NK-92 treated with Interleukin-12 subunit alpha and Interleukin-12 subunit beta, amount 100 ng/mL, for 24 hours (cell line): ENCODE measurements at places on chromosomes 7 and 10.

- DNase-seq: no peak
These were observed 79.4 kb downstream of the MYL10 start for GRCh38 chr7:101549734-101550133.

DNA sequence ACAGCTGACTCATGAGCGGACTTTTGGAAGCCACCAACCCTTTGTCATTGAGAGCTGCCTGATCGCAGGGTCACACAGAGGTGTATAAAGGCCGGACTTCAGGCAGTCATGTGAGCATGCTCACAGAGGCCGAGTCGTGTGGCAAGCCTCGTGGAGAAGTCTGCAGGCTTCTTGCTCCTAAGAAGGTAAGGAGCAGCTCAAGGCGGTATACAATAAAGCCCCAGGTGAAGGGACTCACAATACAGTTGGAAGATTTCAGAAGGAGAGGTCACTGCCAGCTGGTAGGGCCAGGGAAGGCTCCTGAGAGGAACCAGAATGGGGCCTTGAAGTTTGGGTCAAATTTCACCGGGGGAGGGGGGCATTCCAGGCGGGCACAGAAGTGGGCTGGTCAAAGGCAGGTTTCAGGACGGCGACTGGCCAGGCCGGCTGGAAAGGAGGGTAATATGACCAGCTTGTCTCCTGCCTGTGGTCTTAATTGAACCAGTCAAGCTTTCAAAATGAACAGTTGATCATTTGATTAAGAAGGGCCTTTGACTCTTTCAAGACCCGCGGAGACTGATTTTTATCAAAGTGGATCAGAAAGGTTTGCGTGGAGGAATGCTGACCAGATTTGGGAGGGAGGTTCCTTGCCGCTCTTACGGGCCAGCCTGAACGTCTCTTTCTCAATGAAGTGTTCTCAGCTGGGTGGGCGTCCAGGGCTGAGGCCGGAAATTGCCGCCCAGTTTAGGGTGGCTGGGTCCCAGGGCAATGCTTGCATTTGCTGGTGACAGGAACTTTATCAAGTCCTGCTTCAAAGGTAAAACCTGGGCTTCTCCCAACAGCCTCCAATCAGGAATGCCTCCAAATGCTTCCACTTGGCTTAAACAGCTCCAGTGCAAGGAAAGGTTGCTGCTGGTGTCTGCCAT lies 178.6 kb downstream of the EMX2 start:
- DNase-seq: no peak

DNA sequence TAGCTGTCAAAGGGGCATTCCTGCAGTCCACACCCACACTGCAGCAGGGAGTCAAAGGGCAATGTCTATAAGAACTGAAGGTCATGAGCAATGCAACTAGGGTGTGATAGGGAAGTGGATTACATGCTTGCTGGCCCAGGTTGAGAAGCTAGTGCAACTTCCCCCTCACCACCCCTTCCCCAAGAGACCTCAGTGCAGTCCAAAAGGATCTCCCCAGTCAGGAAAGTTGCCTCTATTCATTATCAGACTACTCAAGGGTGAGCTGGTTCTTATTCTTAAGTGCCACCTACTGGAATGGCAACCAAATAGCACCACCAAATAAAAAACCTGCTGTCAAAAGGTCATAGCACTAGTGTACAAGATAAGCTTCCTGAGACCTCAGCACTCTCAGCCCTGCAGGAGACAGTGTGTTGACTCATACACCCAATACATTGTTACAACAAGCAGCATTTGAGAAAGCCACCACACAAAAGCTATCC lies 28.2 kb downstream of the MTERF1 start:
- DNase-seq: no peak

- no peak for DNase-seq
These were observed 557.4 kb downstream of the CALN1 start for GRCh38 chr7:71854546-71855397.

DNA sequence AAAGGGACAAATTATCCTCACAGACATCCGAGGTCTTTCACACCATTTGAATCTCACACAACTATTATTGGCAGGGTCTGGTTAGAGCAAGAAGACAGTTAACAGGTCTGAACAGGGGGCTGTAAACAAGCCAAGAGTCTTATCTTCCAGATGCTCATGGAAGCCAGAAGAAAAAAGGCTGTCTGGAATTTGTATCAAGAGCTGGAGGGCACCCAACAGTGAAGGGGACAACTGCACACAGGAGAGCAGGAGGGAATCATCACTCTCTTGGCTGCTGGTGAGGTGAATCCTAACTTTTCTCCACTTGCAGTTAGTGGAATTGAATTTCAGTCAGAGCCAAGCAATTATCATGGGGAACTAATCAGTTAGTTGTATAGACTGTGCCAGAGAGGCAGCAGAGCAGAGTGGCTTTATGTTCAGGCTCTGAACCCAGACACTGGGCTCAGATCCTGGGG lies 880.2 kb upstream of the AUTS2 start:
- DNase-seq: no peak

DNA sequence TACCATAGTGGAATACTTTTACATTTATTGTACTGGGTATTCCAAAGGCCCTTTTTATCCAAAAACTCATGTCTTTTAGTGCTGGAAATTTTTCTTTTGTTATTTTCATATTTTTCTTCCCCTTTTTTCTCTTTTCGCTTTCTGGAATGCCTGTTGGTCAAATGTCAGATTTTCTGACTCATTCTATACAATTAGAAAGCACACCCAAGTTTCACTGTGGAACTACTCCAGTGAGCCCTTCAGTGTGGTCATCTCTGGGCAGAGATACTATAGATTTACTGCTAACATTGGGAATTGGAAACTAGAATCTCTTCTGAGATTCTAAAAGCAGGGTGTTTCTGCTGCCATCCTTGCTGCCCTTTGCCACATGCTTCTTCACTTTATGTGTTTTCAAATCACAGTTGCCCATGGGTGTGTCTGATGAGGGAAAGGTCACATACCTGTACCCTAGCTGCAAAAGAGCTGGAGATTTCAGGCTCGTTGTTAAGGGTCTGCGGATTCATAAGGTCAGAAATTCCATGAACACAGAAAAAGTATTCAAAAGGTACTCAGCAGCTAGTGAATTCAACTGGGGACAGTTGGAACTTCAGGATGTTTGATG lies 5.6 kb upstream of the WASL start:
- DNase-seq: no peak

DNA sequence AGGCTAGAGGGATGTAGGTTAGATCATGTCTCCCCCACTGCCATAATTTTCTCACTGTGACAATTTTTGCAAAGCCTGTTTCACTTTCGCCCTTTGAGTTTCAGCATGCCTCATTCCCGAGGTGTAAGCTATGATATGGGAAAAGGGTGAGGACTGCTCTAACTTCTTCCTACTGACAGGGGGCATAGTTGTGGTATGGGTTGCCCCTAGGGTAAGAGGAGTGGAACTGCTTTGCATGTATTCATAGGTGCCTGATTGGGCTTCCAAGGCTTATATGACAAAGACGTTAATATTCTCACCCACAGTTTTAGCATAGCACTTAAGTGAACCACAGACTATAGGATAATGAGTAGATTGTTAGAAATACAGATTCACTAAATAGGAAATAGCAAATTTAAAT lies 148.7 kb downstream of the BBS9 start:
- no peak for DNase-seq

DNA sequence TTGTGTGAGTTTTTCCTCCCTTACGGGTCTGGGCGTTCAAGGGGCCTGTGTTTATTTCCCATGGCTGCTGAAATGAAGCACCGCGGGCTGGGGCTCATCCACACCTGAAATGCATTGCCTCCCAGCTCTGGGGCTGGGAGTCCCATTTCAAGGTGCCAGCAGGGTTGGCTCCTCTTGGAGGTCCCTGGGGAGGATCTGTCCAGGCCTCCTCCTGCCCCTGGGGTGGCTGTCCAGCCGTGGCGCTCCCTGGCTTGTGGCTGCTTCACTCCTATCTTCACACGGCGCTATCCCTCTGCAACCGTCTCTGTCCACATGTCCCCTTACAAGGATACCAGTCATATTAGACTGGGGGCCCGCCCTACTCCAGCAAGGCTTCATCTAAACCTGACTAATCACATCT lies 41.1 kb upstream of the CNPY1 start:
- DNase-seq: no peak

GRCh38 chr10:131387018-131387529 lies 75.6 kb upstream of the TCERG1L start:
- DNase-seq: no peak

GRCh38 chr7:158655931-158656441 lies 48.6 kb downstream of the NCAPG2 start:
- DNase-seq: no peak

DNA sequence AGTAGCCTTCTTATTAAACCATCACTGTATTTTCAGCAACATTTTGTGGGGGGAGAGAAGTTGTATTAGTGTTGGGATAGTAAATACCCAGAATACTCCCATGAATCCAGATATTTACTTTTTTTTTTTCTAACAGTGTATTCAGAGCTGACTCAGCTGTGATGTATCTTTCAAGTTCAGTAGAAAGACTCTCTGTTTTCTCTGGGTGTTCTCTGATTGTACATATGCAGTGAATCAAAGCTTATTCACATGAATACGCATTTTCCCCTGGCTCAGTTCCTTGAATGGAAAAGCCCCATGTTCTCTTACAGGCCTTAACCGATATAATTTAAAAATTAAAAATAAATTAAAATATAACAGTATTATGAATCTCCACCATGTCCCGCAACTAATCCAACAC lies 1.3 kb downstream of the TFPI2 start:
- no peak for DNase-seq

DNA sequence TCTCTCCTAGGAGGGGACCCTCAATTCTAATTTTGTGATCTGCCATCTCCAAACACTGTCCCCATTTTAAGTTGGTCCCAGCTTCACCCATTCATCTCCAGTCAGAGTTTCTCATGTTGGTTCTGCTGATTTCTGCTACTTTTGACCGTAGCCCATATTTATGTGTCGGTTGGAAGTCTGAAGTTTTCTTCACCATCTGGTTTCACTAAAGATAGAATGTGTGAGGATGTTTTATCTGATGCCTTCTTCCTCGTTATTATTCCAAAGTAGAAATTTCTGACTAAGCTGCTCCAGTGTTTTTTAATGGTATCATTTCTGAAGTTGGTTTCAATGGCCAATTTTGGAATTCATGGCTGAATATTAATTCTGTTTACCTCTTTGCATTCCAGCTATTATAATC lies 21.3 kb upstream of the IFIT2 start:
- DNase-seq: no peak

GRCh38 chr10:69409968-69410367 lies 6.8 kb downstream of the TACR2 start:
- DNase-seq: no peak
